Neural progenitor cell (in vitro differentiated cells): ENCODE measurements at places on chromosomes 11 and 22.

DNA sequence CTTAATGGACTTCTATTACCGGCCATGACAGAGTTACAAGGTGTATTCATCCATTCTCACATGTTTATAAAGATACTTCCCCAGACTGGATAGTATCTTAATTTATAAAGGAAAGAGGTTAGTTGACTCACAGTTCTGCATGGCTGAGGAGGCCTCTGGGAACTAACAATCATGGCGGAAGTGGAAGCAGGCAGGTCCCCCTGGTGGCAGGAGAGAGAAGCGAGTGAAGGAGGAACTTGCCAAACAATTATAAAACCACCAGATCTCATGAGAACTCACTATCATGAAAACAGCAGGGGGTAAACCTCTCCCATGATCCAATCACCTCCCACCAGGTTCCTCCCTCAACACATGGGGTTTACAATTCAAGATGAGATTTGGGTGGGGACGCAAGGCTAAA lies 170.0 kb upstream of the PDGFD start:
- no peak for DNase-seq

GRCh38 chr22:36862251-36863242 lies 1.7 kb downstream of the NCF4 start:
- no peak for DNase-seq

- no peak for DNase-seq
Observed at GRCh38 chr11:126992804-126993111, 7.8 kb downstream of the KIRREL3 start.

- DNase-seq = no peak
Observed at GRCh38 chr11:67032830-67033551, 10.1 kb downstream of the SYT12 start.

DNA sequence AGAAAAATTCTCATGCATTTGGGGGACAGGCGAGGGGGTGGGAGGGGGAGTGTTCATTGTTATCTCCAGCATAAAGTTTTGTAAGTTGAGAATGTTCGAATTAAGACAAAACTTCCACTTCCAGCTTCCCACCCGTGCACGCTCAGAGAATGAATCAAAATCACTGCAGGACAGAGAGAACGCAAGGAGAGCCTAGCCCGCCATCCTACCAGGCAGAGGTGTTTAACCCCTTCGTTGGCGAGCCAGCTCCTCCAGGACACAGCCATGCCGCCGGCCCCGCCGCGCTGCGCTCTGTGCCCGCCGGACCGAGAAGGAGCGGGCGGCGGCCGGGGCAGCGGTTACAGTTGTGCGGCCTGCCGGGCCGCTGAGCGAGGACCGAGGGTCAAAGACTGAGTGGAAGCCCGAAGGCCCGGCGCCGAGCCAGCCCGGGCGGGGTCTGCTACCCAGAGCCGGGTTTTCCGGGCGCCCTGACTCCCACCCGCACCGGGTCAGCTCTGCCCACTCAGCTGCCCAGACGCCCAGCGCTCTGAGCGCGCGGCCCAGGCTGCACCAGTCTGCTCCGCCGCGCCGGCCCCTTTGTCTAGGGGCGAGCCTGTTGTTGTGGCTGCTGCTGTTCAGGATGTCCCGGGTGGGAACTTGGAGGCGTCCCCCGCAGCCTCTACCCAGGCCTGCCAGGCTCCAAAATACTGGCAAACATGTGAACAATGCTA lies at the start of gene NOX4:
NOX4 (minus strand) TSS at position 395 of the 710 bp plus-strand sequence; CDS start at position 266, 129 bp downstream.
- peak; percentile 88 for DNase-seq

GRCh38 chr11:91608677-91609076 lies 615.9 kb upstream of the FAT3 start:
- no peak for DNase-seq
